ENCODE measurements at places on chromosomes 12 and 14.

DNA sequence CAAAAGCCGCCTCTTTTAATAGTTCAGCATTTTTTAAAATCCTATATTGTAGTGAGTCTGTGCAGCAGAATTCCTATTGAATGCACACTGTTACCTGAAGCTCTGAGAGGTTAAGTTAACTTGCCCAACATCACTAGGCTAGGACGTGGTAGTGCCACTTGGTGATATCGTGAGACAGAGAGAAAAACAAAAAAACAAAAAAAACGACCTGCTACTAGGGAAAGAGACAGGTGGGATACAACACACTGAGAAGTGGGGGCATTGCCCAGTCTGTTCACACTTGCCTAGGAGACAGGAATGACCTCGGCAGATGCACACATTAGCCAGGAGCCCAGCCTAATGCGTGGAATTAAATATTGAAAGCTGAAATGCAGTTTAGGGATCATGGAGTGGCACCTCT is 129.7 kb upstream of the CCND2 start:
- H3K27me3 ChIP-seq = no peaks in the 10 kb centered on the region
- H3K27ac ChIP-seq = peak overlapping the region; percentile 96
- peak overlapping the region; percentile 43 for H3K4me3 ChIP-seq
- H3K36me3 ChIP-seq = no peaks in the 10 kb centered on the region
- H3K4me1 ChIP-seq = peaks cover 31% of the 10 kb centered on the region
- DNase-seq = no peak

GRCh38 chr14:104289507-104289906 is 151.1 kb downstream of the KIF26A start:
- no peak for DNase-seq
- no peaks in the 10 kb centered on the region for H3K36me3 ChIP-seq
- H3K4me3 ChIP-seq = no peak overlapping the region
- H3K27me3 ChIP-seq = no peaks in the 10 kb centered on the region
- no peaks in the 10 kb centered on the region for H3K4me1 ChIP-seq
- no peak overlapping the region for H3K27ac ChIP-seq

DNA sequence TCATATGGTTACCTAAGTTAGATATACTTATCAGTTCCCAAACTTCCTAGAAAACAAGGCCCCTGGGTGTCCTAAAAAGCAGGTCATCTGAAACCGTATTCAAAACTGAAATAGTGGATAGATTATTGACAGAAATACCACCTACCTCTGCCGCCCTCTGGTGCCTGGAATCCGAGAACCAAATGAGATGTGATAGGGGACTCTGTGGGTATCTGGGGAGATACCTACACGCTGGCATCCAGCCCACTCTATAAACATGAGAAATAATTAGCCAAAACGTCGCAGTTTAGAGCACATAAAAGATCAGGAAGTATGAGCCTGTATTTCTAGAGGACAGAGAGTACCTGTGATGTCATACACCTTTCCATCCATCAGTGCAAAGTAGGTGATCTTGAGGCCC is 4.4 kb downstream of the ORMDL2 start:
- H3K4me3 ChIP-seq = no peak overlapping the region
- peaks cover 11% of the 10 kb centered on the region for H3K36me3 ChIP-seq
- peaks cover 16% of the 10 kb centered on the region for H3K4me1 ChIP-seq
- DNase-seq = no peak
- H3K27me3 ChIP-seq = no peaks in the 10 kb centered on the region
- no peak overlapping the region for H3K27ac ChIP-seq

- DNase-seq = no peak
- peaks cover 4% of the 10 kb centered on the region for H3K36me3 ChIP-seq
- no peak overlapping the region for H3K4me3 ChIP-seq
- no peak overlapping the region for H3K27ac ChIP-seq
- peaks cover 2% of the 10 kb centered on the region for H3K27me3 ChIP-seq
These were observed 9.1 kb downstream of the GATC start for GRCh38 chr12:120455302-120455701.

- no peaks in the 10 kb centered on the region for H3K27me3 ChIP-seq
- H3K36me3 ChIP-seq = no peaks in the 10 kb centered on the region
- DNase-seq = no peak
- no peak overlapping the region for H3K4me3 ChIP-seq
These were observed 193.8 kb downstream of the SYT1 start for GRCh38 chr12:79058342-79058741.

GRCh38 chr12:126608607-126609175 is 1543.5 kb downstream of the AACS start:
- no peak overlapping the region for H3K27ac ChIP-seq
- no peaks in the 10 kb centered on the region for H3K4me1 ChIP-seq
- H3K36me3 ChIP-seq = no peaks in the 10 kb centered on the region
- DNase-seq = no peak
- H3K4me3 ChIP-seq = no peak overlapping the region
- H3K27me3 ChIP-seq = peaks cover 1% of the 10 kb centered on the region

- DNase-seq = no peak
- no peak overlapping the region for H3K4me3 ChIP-seq
- H3K4me1 ChIP-seq = no peaks in the 10 kb centered on the region
- no peaks in the 10 kb centered on the region for H3K36me3 ChIP-seq
These were observed 36.3 kb downstream of the RPS29 start for GRCh38 chr14:49549881-49550280.

DNA sequence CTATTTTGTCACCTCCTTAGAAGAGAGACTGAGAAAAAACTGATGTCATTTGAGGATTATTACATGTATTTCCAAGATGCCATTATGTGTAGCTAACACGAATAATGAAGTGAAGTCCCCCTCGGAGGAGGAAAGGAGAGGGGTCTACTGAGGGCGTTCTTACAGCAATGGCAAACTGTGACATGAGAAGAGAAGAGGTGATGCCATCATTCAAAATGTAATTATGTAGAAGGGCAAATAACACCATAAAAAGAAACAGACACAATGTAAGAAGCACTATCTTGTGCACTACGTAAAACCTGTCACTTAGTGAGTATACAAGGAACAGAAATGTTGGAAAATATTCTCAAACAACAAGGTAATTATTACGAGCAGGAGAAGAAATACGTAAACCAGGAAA is 126.5 kb downstream of the NELL2 start:
- no peaks in the 10 kb centered on the region for H3K36me3 ChIP-seq
- no peak overlapping the region for H3K27ac ChIP-seq
- no peak for DNase-seq
- H3K4me3 ChIP-seq = no peak overlapping the region

GRCh38 chr12:82866946-82867345 is 180.2 kb downstream of the TMTC2 start:
- no peaks in the 10 kb centered on the region for H3K4me1 ChIP-seq
- H3K36me3 ChIP-seq = no peaks in the 10 kb centered on the region
- H3K27me3 ChIP-seq = peaks cover 2% of the 10 kb centered on the region
- H3K4me3 ChIP-seq = no peak overlapping the region
- H3K27ac ChIP-seq = no peak overlapping the region

DNA sequence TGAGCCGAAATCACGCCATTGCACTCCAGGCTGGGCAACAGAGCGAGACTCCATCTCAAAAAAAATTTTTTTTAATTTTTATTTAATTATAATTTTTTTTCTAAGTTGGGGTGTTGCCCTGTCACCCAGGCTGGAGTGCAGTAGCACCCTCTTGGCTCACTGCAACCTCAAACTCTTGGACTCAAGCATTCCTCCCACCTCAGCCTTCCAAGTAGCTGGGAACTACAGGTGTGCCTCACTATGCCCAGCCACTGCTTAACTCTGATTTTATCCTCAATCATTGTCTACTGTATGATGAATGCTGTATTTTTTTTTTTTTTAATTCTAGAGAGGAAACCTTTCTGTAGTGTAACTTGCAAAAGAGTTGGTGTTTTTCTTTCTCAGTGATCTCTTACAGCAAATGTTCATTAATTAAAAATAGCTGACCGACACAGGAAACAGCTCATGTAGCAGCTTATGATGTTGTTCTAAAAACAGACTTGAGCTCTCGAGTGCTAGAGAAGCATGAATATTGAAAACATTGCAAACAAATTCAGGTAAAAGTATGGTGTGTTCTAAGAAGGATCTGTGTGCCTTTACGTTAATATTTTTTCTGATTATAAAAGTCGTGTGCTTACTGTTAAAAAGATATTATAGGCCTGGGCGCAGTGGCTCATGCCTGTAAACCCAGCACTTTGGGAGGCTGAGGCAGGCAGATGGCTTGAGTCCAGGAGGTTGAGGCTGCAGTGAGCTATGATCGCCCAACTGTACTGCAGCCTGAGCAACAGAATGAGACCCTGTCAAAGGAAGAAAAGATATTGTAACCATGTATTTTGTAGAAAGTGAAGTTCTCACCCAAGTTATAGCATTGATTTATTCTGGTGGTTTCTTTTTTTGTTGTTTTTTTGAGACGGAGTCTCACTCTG is 68.9 kb downstream of the FGD4 start:
- no peaks in the 10 kb centered on the region for H3K36me3 ChIP-seq
- peaks cover 18% of the 10 kb centered on the region for H3K4me1 ChIP-seq
- H3K27me3 ChIP-seq = no peaks in the 10 kb centered on the region
- H3K27ac ChIP-seq = no peak overlapping the region
- H3K4me3 ChIP-seq = peak overlapping the region; percentile 24
- no peak for DNase-seq

GRCh38 chr14:85093631-85094330 is 436.2 kb upstream of the FLRT2 start:
- H3K4me3 ChIP-seq = no peak overlapping the region
- H3K36me3 ChIP-seq = no peaks in the 10 kb centered on the region
- H3K4me1 ChIP-seq = no peaks in the 10 kb centered on the region
- no peaks in the 10 kb centered on the region for H3K27me3 ChIP-seq
